ENCODE measurements at places on chromosomes 6 and 20.

DNA sequence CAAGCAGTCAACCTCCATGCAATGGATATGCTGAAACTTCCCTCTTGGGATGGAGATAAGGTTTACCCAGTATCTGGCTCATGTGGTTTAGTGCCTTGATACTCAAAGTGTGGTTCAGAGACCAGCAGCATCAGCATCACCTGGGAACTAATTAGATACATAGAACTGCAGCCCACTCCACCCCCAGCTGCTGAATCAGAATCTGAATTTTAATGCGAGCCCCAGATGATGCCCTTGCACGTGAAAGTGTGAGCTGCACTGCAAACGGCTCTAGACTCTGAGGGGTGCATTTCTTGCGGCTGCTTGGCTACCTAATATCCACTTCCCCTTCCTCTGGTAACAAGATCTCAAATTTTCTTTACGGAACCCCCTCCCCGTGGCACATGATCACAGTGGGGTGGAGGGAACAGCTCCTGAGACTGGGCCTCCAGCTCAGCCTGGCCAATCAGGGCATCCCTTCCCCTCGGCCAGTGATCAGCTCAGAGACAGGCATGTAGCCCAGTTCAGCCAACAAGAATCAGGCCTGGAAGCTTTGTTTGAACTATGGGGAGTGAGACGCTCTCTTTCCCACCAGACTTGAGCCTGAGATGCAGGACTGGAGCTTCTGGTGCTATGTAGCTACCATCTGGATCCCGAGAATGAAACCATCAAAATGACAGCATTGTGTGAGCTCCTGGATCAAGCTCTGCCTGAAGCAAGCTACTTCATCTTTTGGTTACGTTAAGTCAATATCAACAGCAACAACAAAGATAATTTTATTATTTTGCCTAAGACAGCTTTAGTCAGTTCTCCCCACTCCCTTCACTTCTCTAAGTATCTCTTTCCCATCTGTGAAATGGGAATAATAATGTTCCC lies 12.8 kb downstream of the KCNK15 start:
- DNase-seq = no peak

- no peak for DNase-seq
Observed at GRCh38 chr20:23336476-23336875, 14.1 kb upstream of the NXT1 start.

DNA sequence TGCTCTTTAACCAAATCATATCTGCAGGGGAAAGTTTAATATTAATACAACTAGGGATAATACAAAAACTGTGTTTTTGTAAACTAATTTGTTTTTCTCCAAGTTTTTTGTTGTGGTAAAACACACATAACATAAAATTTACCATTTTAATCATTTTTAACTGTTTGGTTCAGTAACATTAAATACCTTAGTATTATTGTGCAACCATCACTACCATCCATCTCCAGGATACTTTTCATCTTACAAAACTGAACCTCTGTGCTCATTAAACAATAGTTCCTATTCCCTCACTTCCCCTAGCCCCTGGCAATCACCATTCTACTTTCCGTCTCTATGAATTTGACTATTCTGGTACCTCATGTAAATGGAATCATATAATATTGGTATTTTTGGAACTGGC lies 15.9 kb downstream of the BEND6 start:
- no peak for DNase-seq

GRCh38 chr6:111912904-111913303 lies 39.7 kb upstream of the FYN start:
- DNase-seq = no peak

GRCh38 chr6:57017841-57018240 lies 28.7 kb upstream of the KIAA1586 start:
- no peak for DNase-seq
